Glomerular endothelial cell (primary cell): ENCODE measurements at places on chromosomes 12 and 14.

DNA sequence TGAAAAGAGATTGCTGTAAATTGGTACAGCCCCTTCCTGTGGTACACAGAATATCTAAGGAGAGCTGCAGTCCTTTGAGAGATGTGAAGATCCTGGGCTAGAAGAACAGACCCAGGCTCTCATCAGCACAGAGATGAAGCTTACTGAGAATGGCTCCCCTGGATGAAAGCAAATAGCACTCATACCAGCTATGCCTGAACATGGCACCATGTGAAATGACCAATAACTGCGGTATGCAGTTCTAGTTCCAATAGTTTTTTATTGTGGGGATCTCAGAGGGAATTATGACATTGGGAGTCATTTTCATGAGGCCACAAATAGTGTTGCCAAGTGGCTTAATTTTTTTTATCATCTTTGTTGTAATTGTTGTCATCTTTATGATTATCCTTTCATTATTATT, 15.4 kb upstream of the TRHDE start:
- DNase-seq = no peak

DNA sequence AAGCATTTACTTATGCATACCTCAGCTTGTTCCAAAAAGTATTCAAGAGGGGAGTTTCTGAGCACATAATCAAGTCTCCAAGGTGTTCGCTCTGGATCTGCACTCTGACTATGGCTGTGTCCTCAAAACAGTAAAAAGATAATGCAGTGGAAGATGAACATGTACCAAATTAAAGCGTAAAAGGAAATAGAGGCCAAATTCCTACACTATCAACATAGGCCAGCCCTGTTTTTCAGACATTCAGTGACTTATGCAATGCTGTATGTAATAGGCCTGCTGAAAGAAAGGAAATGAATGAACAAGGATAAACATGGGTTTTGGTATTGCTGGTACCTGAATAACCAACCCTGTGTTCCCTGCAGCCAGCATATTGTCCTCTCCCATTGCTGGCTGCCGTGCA, 115.7 kb downstream of the SAMD4A start:
- no peak for DNase-seq

- no peak for DNase-seq
Observed at GRCh38 chr12:83468988-83469908, 782.5 kb downstream of the TMTC2 start.

- DNase-seq = no peak
Observed at GRCh38 chr14:92789457-92790089, 4.5 kb upstream of the GOLGA5 start.

DNA sequence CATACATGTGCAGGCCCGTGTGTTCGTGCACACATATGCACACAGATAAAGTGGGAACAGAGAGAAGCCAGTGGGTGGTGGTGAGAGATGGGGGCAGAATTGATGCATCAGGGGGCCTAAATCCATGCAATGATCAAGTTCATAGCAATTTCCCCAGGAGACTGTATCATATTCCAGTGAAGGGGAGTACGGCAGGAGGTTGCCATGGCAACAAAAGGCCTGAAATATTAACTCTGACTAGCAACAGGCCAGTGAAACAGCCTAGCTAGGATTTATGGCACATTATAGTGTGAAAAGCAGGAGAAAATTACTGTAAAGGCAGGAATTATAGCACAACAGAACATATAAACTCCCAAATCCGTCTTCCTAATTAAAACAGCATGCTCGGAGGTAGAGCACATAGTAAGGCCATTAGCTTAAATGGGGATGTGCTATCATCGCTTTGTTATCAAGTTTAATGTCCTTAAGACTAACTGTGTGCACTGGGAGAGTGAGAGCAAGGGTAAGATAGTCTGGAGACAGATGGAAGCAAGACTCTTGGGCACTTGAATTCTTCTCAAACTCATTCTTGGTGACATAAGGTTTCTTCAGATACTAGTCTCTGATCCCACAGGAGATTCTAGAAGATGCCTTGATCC, 806.3 kb downstream of the DIO2 start:
- no peak for DNase-seq

DNA sequence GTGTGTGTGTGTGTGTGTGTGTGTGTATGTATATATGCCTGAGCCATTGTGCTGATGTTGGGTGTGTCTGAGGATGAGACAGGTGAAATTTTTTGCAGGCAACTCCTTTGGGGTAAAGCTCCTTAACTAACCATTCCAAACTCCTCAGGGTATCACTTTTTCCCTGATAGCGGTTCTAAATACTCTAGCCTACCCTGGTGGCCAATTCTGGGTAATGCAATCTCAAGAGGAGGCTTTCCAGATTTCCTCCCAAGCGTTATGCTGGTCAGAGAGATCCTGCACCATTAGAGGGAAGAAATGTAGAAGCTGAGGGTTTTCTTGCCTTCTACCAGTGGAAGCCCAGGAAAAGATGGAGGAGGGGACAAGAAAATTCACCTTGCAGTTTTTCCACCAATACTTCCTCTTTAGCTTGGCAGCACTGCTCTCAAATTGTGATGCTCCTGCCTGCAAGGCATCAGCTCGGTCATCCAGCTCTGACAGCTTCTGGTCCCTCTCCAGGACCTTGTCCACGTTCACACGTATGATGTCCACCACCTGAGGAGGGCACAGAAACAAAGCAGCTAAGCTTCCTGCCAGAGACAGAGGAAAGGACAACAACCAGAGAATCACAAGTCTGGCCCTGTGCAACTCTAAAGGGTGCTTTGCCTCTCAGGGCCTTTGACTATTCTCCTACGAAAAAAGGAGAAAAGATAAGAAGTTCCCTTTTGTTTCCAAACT, 4.9 kb downstream of the VAMP1 start:
- DNase-seq = peak; percentile 66

DNA sequence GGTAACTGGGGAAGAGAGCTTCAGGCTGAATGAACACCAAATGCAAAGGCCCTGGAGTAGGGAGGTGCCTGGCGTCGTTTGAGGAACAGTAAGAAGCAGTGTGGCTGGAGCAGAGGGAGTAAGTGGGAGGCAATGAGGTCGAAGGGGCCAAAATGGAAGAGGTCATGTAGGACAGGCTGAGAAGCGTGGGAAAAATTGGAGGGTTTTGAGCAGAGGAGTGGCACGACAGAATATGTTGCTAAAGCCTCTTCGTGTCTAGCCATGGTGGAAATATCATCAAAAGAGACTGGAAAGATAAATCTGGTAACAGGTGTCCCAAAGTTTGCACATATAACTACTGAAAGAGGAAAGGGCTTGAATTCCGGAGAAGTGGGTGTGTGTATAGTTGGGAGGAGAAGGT, 1.9 kb downstream of the TRIM9 start:
- DNase-seq = no peak

DNA sequence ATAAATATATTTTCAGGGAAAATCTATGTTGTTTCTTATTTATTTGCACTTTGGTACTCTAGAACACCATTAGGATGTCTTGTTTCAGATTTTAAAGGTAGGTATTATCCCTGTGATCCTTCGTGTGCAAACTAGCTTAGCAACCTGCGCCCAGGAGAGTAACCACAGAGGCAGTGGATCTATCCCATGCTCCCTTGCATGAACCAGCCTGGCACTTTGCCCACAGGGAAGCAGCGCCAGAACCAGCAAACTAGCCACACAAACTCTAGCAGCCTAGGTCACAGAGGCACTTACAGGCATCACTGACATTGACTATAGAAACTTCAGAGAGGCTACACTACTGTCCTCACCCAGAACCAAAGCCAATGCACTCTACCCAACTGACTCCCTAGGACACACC, 76.1 kb downstream of the TSHR start:
- DNase-seq = no peak

DNA sequence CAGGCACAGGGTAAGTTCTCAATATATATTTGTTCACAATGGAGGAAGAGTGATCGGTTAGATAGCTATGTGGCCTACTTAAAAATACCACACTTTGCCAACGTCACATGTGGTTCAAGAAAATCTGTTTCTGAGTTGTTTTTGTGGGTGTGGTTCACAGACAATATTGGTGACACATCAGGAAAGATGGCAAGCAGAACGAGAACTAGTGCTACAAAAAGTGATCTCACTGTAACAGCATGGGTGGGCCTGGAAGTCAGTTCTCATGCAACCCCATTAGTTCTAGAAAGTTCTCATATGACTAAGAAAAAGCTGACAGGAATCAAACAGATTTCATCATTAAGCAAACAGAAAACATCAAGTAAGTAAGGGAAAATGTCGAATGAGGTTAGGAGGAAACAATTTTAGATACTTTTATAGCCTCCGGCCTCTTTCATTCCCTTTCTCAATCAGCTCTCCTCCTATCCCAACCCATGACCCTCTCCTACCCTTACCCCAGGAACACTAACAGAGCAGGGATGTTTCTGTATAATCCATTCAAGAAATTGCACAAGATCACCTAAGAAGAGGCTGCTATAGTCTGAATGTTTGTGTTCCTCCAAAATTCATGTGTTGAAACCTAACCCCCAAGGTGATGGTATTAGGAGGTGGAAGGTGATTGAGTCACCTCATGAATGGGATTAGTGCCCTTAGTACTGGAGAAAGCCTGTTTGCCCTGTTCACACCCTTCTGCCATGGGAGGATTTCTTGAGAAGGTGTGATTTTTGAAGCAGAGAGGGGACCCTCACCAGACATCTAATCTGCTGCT, 15.5 kb upstream of the NTN4 start:
- no peak for DNase-seq

GRCh38 chr12:54004063-54004840, 4.3 kb downstream of the HOXC9 start:
- DNase-seq = no peak

GRCh38 chr12:90995010-90995409, 9.8 kb downstream of the EPYC start:
- no peak for DNase-seq

DNA sequence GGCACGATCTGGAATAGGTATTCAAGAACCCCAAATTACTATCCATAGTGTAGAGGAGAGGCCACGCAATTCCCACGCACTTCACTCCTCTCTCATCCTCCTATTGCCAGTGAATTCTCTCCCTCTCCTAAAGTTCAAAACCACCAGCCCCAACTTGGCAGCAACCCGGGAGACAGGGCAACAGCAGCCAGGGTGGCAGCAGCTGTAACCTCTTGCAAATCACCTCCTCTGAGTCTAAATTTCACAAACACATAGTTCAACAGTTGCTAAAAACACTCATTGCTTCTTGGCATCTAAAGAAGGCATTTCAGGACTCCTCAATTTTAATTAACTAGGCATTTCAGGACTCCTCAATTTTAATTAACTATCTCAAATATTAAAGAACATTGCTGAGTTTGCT, 37.7 kb upstream of the MANSC4 start:
- no peak for DNase-seq

DNA sequence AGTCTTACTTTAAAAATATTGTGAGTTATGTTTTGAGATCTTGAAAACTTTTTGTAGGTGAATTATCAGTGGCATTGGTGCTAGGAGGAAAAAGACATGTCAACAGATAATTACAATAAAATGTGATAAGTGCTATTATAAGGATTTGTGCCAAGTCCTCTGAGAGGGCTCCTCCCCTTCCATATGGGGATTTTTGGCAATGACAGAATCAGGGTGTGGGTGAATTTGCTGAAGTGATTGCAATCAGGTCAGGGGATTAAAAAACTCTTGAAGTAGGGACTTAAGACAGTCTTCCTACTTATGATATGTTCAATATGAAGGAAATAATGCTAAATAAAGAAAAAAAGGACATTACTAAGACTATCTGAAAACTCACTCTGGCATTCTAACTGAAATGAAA, 122.5 kb downstream of the SLC15A5 start:
- no peak for DNase-seq

DNA sequence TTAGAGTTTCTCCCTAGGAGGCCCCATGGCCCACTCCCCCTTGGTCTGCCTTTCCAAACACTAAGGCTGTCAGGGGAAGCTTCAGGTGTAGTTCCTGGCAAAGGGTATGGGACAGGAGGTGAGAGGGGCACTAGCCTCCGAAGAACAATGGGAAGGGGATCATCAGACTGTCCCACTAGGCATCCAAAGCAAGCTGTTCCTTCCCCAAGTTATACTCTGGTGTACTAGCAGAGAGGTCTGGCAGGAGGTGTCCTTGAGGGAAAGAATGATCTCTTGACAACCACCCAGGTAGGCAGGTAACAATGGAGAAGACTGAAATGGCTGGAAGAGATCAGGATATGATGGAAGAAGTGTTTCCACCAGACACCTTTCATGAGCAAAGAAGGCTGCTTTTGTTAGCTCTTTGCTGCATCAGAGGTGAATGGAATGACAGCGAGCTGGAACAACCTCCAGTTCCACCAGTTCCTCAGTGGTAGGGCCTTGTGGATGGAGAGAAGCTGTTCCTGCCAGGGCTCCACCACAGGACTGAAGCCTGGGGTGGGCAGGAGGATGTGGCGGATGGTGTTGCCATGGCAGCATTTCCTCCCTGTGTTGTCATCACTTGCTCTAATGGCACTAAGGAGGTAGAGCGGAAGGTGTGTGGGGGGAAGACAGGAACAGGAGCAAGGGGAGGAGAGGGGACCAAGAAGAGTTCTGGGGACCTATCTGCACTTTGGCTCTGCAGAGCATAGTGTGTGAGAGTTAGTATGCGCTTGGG, 2.3 kb upstream of the AGAP2 start:
- DNase-seq = no peak
